Endodermal cell (in vitro differentiated cells): ENCODE measurements at places on chromosomes 12 and 14.

DNA sequence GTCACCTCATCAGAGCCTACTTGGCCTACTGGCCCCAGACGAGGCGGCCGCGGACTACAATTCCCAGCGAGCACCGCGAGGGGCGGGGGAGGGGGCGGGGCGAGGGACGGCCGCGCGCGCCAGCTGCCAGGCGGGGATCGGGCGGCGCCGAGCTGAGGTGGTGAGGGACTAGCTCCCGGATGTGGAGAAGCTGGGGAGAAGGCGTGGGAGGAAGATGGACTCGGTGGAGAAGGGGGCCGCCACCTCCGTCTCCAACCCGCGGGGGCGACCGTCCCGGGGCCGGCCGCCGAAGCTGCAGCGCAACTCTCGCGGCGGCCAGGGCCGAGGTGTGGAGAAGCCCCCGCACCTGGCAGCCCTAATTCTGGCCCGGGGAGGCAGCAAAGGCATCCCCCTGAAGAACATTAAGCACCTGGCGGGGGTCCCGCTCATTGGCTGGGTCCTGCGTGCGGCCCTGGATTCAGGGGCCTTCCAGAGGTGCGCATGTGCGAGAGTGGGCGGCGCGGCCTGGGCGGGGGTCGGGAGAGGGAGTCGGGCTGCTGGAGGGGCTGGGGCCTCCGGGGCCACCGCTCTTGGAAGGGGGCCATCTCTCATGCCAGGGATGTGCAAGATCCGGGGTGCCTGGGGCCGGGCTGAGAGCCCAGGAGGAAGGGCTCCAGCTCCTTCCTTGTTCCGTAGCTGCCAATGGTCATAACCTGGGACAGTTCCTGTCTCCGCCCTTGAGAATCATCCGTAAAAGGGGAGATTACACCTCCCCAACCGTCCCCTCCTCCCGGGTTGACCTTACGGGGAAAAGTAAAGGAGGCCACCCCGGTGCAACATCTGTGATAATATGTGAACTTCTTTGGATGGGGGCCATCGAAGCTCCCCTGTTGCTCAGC is at the start of gene CMAS:
Gene CMAS (plus strand): TSS at position 129 of the 878 bp plus-strand sequence. CDS start 86 bp downstream, at position 215.
- peak; percentile 98 for DNase-seq

DNA sequence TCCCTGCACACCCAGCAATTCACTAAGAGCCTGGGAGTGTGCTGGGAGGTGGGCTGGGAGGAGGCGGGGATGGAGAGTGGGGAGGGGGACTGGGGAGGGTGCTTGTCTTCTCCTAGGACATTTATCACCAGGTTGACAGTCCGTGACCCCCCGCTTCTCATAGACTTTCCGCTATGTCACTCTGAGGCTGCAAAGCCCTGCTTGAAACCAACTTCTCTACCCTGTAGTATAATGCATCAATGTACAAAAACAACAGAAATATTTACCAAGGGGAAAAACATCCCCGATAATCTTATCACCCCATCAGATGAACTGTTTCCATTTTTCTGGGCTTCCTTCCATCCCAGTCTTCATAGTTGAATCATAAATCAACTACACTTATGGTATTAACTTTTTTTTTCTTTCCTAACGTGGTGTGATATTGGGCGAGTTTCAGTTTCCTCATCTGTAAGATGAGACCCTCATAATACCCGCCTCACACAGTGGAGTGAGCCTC is 28.6 kb upstream of the BATF start:
- DNase-seq, result no peak

DNA sequence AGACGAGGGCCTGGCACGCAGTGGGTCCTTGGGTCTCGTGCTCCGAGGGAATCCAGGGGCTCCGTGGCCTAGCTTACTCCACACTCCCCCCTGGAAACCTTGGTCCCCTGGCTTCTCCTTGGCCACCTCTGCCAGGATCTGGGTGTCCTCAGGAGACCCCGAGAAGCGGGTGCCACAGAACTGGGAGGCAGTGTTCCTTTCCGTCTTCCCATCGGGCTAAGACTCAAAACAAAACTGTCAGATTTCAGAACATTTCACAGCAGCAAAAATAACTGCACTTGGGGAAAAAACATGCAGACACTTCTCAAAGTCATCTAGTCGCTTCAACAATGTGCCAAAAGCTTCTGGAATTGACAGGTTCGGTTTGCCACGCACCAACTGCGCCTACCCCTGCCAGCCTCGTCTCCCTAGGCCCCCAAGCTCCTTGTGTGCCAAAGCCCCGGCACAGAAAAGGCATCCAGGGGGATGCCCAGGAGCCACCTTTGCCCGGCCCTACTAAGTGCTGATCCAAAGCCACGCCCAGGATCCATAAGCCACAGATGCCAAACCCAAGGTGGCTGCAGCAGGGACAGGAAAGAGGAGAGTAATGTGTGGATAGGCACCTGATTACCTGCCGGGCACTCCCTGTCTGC is 58.4 kb upstream of the DIO3 start:
- DNase-seq, result peak; percentile 9

- peak; percentile 62 for DNase-seq
Measured at GRCh38 chr12:128191380-128191779, 75.6 kb upstream of the TMEM132C start.

GRCh38 chr14:102235275-102235897 is 69.6 kb downstream of the MOK start:
- DNase-seq, result peak; percentile 95

GRCh38 chr12:84726780-84727179 is 185.8 kb downstream of the SLC6A15 start:
- no peak for DNase-seq

- DNase-seq, result no peak
Measured at GRCh38 chr12:88431246-88431645, 149.0 kb downstream of the KITLG start.

- peak; percentile 53 for DNase-seq
Measured at GRCh38 chr14:42110167-42110566, 503.5 kb downstream of the LRFN5 start.
